ENCODE measurements at places on chromosomes 11 and 22. TPM values are rescaled to one million over a fixed set of nuclear protein-coding genes. Genes with fewer than 3 reads are reported as not detected.

Gene FGF3
- total RNA-seq: not detected

Gene SLC17A6
- total RNA-seq: not detected

Gene HPX
- total RNA-seq: 0.27 TPM

Gene NXPE4
- total RNA-seq: not detected

Gene XNDC1N
- 4.3 TPM for total RNA-seq

Gene NFAM1
- not detected for total RNA-seq

Gene APOBEC3H
- total RNA-seq: not detected

Gene SBF1
- 25.8 TPM for total RNA-seq

Gene CHRM4
- total RNA-seq: 0.70 TPM

Gene TREH
- not detected for total RNA-seq

Gene OR2AG2
- not detected for total RNA-seq

Gene SLC22A12
- total RNA-seq: not detected

Gene ZNHIT2
- total RNA-seq: 21.9 TPM

Gene MOGAT2
- not detected for total RNA-seq

Gene PDE3B
- 1.8 TPM for total RNA-seq

Gene GVQW3
- total RNA-seq: 1.4 TPM

Gene ISX
- total RNA-seq: not detected

Gene PANX2
- 6.5 TPM for total RNA-seq

Gene FAT3
- total RNA-seq: 0.53 TPM

Gene PVALB
- not detected for total RNA-seq

Gene KCNQ1
- 0.23 TPM for total RNA-seq

Measured in A549 treated with Mapracorat at 1 μM for 4 hours (cell line).